ENCODE measurements at places on chromosomes 16 and 17. TPM values are rescaled to one million over a fixed set of nuclear protein-coding genes. Genes with fewer than 3 reads are reported as not detected.

GRCh38 chr17:45043813-45044540 is 7.5 kb downstream of the DCAKD start:
- no peak for DNase-seq

GRCh38 chr16:71927787-71928186 is 32.5 kb downstream of the IST1 start:
- DNase-seq, result no peak

- no peak for DNase-seq
These were observed 17.8 kb downstream of the RGS9 start for GRCh38 chr17:65154770-65155589.

- no peak for DNase-seq
These were observed 15.7 kb upstream of the TMEM101 start for GRCh38 chr17:44030482-44030881.

The HASPIN gene
- polyA plus RNA-seq, result 4.1 TPM

DNA sequence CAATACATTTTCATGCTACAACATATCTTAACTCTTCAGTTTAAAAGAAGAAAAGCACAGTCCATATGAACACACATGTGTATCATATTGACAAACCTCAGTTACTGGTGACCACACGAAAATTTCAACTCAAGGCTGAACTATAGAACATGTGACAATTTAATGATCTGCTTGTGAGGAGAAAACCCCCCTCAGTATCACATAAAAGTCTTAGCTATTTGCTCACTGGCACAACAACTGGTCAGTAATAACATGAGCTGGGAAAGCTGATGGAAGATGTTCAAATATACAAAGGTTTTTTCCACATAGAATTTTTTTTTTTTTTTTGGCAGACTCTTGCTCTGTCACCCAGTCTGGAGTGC is 19.5 kb downstream of the ZNF652 start:
- no peak for DNase-seq

DNA sequence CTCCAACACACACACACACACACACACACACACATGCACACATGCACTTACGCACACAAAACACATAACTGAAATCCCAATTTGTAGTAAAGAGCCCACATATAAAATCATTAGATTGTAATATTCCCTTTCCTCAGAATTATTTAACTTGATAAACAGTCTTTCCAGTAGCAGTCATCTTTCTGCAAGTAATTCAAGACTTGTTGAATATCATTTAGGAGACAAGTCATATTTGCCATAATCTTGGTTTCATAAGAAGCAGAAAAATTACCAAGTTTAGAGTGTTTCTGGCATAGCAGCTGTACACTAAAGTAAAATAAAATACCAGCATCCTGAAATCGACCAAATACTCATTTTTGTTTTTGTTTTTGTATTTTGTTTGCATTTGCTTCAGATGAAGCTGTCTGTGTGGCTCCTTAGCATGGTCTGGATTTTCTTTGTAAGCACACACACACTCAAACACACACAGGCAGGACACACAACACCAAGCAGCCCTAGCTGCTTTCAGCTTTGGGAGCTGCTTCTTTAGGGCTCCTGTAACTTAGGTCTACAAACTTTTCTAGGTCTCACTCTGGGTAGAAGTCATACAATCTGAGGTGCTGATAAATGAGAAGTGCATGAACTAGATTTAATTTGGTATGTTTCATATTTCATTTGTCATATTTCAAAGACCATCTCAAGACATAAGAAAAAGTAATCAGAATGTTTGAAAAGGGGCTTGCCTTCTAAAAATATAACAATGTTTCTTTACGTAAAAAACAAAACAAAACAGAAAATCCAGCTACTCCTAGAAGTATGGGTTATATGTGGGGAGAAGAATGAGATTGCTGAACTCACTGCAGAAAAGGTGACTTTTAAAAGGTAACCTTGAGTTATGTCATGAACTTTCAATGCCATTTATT is 3.0 kb downstream of the SALL1 start:
- no peak for DNase-seq

DNA sequence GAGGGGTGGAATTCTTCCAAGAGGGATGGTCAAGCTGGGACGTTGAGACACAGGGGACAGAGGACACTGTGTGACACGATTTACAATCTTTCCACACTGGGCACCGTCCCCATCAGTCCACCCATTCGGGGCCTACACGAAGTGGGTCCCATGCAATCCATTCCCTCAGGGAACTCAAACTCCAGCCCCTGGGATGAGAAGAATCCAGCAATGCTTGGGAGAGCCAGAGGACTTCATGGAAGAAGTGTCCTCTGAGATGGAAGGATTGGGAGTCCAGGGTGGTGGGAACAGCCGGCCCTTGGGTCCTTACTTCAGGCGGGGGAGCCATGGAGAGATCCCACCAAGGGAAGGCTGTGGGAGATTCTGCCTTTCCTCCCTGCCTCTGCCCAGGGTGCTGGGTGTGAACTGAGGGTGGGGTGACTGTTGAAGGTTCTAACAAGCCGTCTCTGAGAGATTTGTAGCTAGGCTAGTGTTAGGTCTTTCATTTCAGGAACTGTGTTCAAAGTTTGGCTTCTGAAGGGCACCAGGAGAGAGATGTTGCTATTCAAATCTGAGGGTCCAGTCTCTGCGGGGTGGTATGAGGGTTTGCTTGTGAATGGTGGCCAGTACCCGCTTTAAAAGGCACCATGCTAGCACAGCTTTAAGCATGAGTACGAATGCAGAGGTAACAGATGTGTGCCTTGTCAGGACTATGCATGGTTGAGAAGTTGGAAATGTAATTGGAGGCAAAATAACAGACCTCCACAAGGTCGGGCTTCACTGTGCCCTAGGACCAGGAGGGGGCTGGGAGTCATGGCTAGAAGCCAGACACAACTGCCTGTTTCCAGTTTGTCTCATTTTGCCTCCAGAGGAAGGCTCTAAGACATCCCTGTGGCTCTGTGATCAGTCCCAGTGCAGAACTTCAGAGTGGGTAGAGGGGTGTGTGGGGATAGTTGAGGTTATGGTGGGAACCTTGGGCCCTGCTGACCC is 1.9 kb downstream of the ATP1B2 start:
- no peak for DNase-seq

The PLA2G10 gene
- polyA plus RNA-seq, result 0.39 TPM

DNA sequence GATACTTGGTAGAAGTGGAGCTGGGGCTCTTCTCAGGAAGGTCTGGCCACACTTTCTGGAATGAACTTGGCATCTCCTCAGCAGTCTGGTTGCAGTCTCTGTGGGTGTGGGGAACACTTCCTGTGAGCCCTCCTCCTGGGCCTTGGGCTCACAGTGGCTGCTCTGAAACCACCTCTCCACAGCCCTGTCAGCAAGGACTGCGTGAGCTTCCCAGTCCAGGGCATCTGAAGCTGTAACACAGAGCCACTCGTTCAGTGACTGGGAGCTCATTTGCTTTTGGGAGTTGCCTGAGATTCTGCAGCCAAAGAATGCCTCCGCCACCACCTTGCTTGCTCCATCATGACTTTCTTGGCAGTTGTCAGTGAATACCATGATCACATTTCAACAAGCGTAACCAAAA is 60.0 kb downstream of the CLEC16A start:
- DNase-seq, result no peak

The BEAN1 gene
- 0.75 TPM for polyA plus RNA-seq

GRCh38 chr17:149897-150584 is 12.7 kb downstream of the SCGB1C2 start:
- DNase-seq, result no peak

The SSTR5 gene
- not detected for polyA plus RNA-seq

DNA sequence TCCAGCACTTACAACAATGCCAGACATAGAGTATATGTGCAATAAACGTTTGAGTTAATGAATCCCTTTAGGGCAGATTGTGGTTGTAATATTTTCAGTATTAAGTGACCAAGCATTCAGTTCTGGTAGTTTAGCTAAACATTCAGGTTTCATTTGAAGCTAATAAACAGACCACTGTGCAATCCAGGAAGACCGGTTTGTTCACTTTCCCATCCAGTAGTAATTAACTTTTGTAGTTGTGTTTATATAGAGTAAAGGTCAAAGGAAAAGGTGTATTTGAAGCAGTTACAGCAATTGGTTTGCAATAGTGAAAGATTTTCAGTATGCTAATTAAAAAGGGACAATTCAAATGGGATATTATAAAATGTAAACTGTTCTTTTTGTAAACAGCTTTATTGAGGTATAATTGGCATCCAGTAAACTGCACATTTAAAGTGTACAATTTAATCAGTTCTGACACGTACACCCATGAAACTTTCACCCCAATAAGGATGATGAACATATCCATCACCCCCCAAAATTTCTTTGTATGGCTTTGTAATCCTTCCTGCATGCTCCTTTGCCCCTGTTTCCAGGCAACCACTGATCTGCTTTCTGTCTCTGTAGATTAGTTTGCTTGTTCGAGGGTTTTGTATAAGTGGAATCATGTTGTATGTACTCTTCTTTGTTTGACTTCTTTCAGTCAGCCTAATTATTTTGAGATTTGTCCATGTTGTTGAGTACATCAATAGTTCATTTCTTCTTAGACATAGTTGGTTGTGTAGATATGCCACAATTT is 26.3 kb downstream of the MRTFB start:
- DNase-seq, result no peak

The MMP15 gene
- 18.3 TPM for polyA plus RNA-seq

- no peak for DNase-seq
These were observed 36.8 kb upstream of the RASD1 start for GRCh38 chr17:17532991-17533390.

DNA sequence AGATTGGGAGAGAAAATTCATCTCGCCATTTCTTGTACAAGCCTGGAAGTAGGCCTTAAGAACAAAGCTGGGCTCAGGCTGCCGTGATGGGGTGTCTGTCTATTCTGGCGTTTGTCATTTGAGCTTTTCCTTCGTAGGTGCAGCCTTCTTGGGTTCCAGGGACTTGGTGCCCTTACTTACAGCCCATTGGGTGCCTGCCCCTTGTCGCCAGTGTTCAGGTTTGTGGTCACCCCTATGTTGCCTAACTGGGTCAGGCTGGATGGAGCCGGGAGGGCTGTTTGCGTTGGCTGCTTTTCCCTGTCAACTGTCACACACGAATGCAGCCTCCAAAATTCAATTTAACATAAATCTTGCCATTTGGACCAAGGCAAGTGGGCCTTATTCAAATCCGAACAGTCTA is 23.7 kb upstream of the MED9 start:
- DNase-seq, result no peak

- DNase-seq, result no peak
These were observed 26.5 kb upstream of the CIITA start for GRCh38 chr16:10850478-10850850.

GRCh38 chr16:3135126-3135715 is 392 bp downstream of the ZNF213 start:
- peak; percentile 87 for DNase-seq

The HBA2 gene
- 2,828 TPM for polyA plus RNA-seq

DNA sequence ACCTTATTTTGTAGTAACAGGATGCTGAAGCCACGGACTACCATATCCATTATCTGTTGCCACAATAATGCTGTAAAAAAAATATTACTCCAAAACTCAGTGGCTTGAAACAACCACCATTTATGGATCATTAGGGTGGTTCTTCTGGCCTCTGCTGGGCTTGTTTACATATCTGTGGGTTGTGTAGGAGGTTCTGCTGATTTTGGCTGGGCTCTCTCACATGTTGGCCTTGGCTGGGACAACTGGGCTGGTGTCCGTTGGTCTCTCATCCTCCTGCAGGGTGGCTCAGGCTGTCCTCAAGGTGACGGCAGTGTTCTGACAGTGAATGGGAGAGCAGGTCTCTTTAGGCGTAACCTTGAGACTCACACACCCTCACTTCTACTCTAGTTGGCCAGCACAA is 76.0 kb downstream of the GPR139 start:
- no peak for DNase-seq

The PRAC1 gene
- polyA plus RNA-seq, result not detected

The KRTAP9-2 gene
- not detected for polyA plus RNA-seq

DNA sequence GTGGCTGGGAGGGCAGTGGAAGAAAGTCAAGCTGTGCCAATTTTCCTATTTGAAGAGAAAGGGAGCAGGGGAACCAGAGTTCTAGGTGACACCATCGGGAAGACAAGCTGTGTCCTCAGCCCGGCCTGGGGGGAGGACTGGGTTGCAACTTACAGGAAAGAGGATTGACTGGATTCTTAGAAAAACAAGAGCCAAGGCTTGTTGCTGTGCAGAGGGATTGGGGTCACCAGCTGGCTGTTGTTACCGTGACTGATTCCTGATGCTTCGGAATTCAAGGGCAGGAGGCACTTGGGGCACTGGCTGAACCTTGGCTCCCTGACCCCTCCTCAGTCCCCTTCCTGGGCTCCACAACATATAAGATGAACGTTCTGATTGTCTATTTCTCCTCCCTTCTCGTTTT is 16.8 kb upstream of the MMP2 start:
- no peak for DNase-seq

Data from muscle of back (tissue), 13 donors.